ENCODE measurements at places on chromosomes 2 and 18.
A peak's percentile ranks its signal among the peaks of the same experiment; 100 is the strongest.

DNA sequence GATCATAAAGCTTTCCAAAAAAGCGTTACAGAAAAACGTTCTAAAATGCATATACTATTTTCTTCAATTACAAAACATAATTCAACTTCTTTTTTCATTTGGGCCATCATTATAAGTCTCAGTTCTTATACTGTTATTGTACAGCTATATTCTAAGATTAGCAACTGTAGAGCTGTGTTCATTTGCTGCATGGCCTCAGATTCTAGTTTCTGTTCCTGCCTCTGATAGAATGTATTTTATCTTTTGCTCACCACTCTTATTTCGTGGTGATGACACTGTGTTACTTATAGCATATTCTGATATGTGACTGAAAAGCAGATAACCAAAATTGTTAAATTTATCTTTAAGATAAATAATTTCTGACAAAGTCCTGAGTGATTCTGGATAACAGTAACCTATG, 67.2 kb downstream of the PTRHD1 start:
- H3K27me3 ChIP-seq: no peaks in the 10 kb centered on the region
- H3K4me1 ChIP-seq: no peaks in the 10 kb centered on the region
- H3K27ac ChIP-seq: no peak overlapping the region
- DNase-seq: no peak

DNA sequence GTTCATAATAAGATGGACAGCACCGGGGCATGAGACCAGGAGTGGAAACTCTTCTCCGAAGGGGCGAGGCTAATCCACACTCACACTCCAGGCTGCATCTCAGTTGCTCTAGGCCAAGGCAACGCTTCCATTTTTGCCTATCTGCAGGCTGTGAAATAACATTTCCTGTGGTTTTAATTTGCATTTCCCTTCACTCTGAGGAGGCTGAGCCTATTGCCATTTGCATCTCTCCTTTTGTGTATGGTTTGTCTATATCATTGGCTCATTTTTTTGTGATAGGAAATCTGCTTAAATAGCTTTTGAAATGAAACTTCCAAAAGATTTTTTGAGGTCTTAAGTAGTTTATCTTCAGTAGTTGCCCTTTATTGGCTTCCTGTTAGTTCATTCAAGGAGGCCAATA, 57.6 kb downstream of the TPGS2 start:
- H3K36me3 ChIP-seq: no peaks in the 10 kb centered on the region
- H3K27me3 ChIP-seq: no peaks in the 10 kb centered on the region
- no peak overlapping the region for H3K27ac ChIP-seq
- H3K4me1 ChIP-seq: peaks cover 16% of the 10 kb centered on the region
- no peak overlapping the region for H3K4me3 ChIP-seq

DNA sequence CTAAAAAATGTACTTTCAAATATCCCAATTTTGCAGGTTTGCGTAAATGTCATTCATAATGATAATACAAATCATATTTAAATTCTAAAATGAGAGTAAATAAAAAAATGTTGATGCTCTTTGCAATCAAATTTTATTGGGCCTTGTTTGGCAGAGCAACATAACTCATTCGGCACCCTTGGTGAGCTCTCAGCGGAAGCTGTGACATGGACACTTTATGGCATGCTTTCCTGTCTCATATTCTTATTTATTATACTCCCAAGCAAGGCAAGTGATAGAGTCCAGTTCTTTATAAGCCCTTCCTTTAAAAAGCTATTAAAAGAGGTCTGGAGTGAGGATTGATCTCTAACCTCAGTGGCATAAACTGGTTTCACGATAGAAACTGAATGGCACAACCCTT, 1493.2 kb upstream of the NXPH2 start:
- H3K36me3 ChIP-seq: no peaks in the 10 kb centered on the region
- no peak for DNase-seq
- no peak overlapping the region for H3K4me3 ChIP-seq

DNA sequence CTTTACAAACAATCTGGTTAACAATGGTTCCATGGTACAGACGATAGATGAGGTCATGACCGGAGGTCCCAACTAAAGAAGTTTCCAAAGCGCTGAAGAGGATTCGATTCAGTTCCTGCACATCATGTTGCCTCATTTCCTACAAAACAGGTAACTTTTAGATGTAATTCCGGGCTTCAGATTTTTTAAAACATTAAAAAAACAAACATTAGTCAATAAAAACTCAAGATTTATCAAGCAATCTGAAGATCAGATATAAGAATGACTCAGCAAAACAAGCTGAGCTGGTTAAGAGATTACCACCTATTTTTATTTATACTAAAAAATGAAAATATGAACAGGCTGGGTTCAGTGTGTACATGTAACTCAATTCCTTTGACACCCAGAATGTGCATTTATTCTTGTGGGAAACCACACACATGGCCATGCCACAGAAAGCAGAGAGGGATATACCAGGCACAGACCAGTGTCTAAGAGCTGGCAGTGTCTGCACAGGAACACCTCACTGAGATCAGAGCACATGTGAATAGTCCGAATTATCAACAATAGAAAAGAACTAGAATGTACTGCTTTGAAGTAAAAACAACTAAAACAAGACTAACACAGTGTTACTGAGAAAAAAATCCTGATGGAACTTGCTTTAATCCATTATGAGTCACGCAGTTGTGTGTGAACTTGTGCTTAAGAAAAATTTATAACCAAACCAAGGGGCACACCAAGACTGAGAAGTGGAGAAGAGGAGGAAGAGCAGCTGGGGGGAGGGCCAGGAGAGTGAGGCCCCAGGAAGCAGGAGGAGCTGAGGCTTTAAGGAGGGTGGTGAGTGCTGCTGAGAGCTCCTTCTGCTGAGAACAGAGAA, 9.5 kb downstream of the USP40 start:
- H3K4me3 ChIP-seq: no peak overlapping the region
- peaks cover 28% of the 10 kb centered on the region for H3K36me3 ChIP-seq

- no peak overlapping the region for H3K4me3 ChIP-seq
- H3K4me1 ChIP-seq: peaks cover 17% of the 10 kb centered on the region
- no peak overlapping the region for H3K27ac ChIP-seq
- no peaks in the 10 kb centered on the region for H3K27me3 ChIP-seq
- DNase-seq: no peak
These were observed 225.4 kb downstream of the FAM210A start for GRCh38 chr18:13500869-13501542.

- DNase-seq: no peak
- H3K4me3 ChIP-seq: no peak overlapping the region
- H3K4me1 ChIP-seq: peaks cover 6% of the 10 kb centered on the region
- peaks cover 34% of the 10 kb centered on the region for H3K27me3 ChIP-seq
- no peak overlapping the region for H3K27ac ChIP-seq
- no peaks in the 10 kb centered on the region for H3K36me3 ChIP-seq
These were observed 92.5 kb downstream of the INHBB start for GRCh38 chr2:120438301-120439066.

DNA sequence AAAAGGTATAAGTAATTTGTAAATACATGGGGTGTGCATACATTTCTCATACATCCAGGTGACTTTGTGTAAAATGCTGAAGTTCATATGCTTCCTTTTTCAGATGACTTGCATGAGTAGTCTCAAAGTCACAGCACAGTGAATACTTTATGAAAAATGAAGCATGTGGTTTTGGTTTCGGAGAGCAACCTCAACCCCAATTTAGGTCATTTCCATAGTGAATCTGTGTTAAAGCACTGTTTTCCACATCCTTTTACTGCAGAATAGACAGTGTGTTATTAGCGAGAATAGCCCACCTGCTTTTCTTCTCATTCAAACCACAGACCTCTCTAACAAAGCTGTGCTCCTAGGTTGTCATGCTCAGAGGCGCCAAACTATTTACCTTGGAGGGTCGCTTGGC, 204.4 kb upstream of the RASGRP3 start:
- H3K4me1 ChIP-seq: no peaks in the 10 kb centered on the region
- H3K36me3 ChIP-seq: no peaks in the 10 kb centered on the region
- H3K27ac ChIP-seq: no peak overlapping the region
- DNase-seq: peak; percentile 45
- H3K4me3 ChIP-seq: peak overlapping the region; percentile 5
- peaks cover 9% of the 10 kb centered on the region for H3K27me3 ChIP-seq

- no peak for DNase-seq
- no peaks in the 10 kb centered on the region for H3K36me3 ChIP-seq
- H3K4me3 ChIP-seq: no peak overlapping the region
These were observed 135.3 kb downstream of the MAIP1 start for GRCh38 chr2:200090683-200091082.

Data from naive B cell (primary cell).